NCI-H187 (cell line): ENCODE measurements at places on chromosomes 13 and 19.

GRCh38 chr13:37027639-37028038, 27.1 kb downstream of the EXOSC8 start:
- DNase-seq = no peak

DNA sequence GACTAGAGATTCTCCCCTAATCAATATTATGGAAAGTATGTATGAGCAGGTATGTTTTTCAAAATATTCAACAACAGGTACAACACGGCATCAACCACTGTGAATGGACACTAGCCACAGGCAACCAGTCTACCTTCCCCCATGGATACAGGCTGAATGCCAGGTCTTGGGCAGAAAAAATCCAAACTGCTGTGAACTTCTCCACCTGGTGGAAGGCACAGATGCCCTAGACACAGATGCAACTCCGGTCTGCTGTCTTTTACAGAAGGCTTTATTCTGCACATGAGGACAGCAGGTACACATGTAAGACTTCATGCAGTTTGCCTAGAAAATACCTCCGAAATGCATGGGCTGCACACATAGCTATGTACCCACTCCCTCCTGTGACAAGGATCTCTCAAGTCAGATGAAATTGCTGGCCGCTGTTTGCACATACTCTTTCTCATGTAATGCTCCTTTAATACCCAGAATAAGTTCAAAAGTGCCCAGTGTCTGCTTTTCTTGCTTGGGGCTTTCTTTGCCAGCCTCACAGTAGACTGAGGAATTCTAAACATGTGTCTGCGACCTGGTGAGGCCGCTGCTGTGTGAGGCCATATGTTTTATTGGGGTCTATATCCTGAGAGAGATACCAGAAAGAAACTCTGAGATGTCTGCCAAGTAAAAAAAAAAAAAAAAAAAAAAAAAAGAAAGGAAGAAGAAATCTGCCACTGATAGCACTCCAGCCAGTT, 325.9 kb downstream of the FOXO1 start:
- DNase-seq = no peak

GRCh38 chr13:102020611-102021216, 381.1 kb downstream of the FGF14 start:
- no peak for DNase-seq

GRCh38 chr13:38024431-38024830, 154.9 kb upstream of the TRPC4 start:
- no peak for DNase-seq

DNA sequence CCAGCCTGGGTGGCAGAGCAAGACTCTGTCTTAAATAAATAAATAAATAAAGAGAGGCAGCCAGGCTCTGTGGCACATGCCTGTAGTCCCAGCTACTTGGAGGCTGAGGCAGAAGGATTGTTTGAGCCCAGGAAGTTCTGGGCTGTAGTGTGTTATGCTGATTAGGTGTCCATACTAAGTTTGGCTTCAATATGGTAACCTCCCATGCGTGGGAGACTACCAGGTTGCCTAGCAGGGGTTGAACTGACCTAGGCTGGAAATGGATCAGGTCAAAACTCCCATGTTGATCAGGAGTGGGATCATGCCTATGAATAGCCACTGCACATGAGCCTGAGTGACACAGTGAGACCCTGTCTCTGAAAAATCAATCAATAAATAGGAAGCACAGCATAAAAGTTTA, 4.0 kb upstream of the SNRNP70 start:
- DNase-seq = no peak

- DNase-seq = no peak
These were observed 16.8 kb downstream of the CCL25 start for GRCh38 chr19:8069096-8069973.

GRCh38 chr13:47549219-47549752, 451.8 kb downstream of the SUCLA2 start:
- DNase-seq = no peak

- peak; percentile 65 for DNase-seq
These were observed 38.0 kb upstream of the ZNF573 start for GRCh38 chr19:37817180-37817981.

DNA sequence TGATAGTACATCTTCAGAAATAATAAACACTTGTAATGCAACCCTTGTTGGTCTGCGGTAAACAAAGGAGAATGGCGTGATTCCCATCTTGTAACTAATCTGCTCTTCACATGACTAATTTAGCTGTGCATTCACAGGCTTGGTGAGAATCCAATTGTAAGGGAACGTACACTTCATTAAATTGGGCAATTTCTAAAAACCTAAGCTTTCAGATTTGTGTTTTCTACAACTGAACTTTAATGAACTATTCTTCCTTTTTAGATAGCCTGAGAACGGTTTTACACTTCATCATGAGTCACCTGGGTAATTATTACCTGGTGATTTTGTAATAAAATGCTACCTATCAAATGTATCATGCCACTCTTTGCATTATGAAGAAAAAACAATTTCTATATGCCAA, 306.9 kb downstream of the KLF5 start:
- no peak for DNase-seq

DNA sequence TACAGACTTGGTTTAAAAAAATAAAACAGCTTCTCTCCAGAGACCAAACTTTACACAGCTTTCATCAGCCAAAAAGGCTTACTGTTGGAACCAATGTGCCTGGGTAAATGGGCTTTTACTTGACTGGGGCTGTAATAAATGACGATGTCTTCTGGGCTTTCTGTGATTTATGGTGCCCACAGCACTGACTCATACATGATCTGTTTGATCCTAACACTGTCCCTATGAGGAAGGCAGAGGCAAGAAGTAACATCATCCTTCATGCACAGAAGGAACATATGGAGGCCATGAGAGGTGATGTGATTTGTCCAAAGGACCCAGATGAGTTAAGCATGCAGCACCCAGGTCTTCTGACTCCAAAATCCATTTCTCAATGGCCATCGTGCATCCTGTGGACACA, 77.4 kb downstream of the DOCK9 start:
- DNase-seq = no peak

GRCh38 chr13:26831336-26831908, 70.8 kb upstream of the GPR12 start:
- no peak for DNase-seq

GRCh38 chr13:99322297-99323103, 15.3 kb upstream of the GPR183 start:
- DNase-seq = no peak
